Stimulated activated CD8-positive, alpha-beta memory T cell treated with anti-CD3 and anti-CD28 coated beads, Interleukin-2, amount 100 ng/mL, for 1 hour (primary cell): ENCODE measurements at places on chromosomes 12 and 14.

DNA sequence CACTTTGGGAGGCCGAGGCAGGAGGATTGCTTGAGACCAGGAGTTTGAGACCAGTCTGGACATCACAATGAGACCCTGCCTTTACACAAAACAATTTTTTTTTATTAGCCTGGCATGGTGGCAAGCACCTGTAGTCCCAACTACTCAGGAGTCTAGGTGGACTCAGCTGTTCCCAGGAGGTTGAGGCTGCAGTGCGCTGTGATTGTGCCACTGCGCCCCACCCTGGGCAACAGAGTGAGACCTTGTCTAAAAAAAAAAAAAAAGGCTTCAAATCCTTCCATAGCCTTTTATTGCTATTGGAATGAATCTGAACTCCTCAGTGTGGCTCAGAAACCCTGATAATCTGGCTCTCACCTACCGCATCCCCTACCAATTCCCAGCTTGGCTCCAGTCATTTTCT lies 26.1 kb downstream of the AK7 start:
- DNase-seq = no peak

GRCh38 chr12:27112871-27113270 lies 30.5 kb upstream of the C12orf71 start:
- DNase-seq = no peak

DNA sequence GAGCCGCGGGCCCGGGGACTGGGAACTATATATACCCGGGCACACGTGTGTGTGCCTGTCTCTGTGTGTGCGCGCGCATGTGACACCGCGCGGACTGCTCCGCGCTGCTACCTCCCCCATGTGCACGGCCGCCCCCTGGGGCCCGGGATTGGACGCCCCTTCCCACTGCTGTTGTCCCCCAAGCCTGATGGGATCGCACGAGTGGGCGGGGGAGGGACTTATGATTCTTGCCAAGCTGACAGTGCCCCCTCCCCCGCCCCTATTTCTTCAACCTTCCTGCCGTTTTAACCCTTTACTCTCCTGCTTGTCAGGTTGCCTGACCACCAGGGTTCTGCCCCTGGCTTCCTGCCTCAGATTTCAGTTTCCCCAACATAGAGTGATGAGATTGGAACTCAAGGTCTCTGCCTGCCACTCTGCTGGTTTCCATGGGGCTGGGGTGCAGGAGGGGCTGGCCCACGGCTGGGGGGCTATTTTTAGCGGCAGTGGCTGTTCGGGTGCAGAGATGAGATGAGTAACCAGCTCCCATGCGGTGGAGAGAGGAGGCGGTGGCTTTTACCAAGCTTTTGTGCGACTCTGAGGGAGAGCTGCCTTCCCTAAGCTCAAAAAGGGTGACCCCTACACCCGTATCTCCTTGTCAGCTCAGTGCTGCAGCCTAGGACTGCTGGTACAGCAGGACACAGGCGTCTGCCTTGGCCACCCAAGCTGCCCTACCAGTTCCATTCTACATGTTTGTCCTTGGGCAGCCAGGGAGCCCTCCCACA lies at the start of gene DDN:
Gene DDN, minus strand, starts transcription at position 5 of the 761 bp plus-strand sequence. CDS start 88 bp downstream, outside the sequence.
- DNase-seq = no peak

DNA sequence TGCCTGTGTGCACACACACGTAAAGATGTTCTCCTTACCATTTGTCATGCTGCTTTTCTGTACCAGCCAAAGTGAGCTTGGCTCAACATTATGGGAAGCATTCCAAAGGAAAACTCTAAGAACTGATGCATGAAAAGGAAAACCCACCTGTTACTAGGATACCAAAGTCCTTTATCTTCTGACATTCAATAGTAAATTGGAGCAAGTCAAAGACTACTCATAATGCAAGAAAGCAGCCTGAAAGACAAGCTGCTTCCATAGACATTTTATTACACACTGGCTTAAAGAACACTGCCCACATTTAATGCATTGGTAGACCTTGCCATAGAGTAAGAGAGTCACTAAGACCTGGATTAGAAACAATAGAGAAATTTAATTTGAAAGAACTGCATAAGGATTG lies 159.0 kb downstream of the LRIG3 start:
- no peak for DNase-seq

DNA sequence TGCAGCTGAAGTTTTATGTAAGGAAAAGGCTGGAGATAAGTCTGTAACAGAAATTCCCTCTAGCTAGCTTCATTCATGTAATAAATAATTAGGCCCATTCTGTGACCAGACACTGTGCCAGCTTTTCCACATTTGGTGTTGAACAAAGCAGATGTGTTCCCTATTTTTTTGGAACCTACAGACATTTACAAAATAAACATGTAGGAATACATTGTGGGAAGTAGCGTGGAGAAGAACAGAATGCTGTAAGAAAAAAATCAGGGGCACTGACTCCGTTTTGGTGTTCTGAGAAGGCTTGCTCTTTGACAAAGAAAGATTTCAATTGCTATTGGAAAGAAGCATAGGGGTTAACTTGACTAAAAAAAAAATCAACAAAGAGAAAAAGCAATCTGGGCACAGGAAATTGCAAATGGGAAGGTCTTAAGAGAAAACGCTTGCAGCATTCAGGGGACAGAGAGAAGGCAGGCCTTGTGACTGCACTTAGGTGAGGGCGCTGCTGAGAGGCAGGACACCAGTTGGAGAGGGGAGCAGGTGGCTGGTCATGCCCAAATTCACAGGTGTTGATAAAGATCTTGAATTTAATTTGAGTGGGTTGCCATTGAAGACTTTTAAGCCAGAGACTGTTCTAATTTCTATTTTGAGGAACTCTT lies 4.0 kb downstream of the FAR2 start:
- DNase-seq = no peak

- DNase-seq = no peak
These were observed 144.1 kb downstream of the HMGA2 start for GRCh38 chr12:65968359-65968758.

- no peak for DNase-seq
These were observed 250.9 kb upstream of the CRY1 start for GRCh38 chr12:107344035-107344808.

DNA sequence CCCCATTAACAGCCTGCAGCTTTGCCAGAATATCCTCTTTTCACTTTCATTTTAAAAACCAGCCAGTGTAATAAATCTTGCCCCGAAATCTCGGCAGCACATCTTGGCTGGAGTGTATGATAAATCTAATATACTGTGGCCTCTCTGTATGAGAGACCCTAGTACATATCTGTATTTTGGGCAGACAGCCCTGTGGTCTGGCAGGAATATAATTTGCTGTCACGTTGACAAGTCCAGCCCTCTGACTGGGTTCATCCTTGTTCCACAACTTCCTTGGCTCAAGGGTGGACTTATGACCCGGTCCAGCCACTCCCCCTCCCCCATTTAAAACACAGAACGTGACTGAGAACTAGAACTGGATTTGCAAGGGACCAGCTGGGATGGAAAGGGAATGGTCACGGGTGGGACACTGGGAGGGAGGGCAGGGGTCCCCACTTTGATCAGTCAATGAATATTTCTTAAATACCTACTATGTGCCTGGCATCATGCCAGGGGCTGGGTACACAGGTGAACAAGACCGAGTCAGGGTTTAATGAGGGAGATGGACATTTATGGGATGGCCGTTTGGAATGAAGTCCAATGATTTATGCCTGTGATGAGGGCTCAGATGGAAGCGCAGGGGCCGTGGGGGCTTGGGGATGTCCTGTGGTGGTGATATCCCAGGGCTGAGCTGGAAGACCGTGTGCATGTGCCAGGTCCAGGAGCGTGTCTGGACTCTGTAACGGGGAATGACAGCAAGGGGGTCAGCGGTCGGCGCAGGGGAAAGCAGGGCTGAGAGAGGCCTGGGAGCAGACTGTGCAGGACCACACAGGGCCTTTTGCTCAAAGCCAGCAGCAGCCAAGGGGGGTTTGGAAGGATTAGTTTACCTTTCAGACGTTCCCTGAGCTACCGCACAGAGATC lies 190.5 kb downstream of the PHETA1 start:
- no peak for DNase-seq

DNA sequence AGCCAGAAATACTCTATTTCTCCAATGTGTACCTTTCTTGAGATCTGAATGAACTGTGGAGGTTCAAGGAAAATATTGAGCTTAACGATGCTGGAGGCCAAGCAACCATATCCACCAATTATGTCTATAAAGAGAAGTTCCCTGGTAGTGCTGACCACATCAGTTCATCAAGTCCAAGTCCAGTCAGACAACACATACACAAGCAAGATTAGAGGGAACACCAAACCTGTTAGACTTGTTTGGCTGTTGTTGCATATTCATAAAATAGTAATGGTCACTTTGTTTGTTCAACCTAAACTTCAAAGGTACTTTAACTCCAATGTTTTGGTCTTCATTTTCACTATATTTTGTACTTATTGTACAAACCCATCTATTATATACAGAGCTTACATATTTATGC lies 81.6 kb downstream of the LMO3 start:
- DNase-seq = no peak

DNA sequence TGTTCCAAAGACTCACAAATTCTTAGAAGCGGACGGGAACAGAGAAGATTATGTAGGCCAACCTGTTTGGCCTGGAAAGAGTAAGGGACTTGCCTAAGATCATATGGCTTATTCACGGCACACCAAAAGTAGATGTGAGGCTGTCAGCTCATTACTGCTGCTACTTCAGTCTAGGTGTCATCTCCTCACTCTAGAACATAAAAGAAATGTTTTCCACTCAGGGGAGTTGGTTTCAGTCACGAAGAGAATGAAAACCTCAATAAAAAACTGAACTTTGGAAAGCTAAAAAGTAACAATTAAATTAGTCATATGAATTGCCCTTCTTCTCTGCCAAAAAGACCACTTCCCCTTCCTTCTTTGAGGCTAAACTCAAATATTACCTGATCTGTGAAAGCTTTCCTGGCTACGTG lies 658 bp upstream of the CEP128 start:
- no peak for DNase-seq

DNA sequence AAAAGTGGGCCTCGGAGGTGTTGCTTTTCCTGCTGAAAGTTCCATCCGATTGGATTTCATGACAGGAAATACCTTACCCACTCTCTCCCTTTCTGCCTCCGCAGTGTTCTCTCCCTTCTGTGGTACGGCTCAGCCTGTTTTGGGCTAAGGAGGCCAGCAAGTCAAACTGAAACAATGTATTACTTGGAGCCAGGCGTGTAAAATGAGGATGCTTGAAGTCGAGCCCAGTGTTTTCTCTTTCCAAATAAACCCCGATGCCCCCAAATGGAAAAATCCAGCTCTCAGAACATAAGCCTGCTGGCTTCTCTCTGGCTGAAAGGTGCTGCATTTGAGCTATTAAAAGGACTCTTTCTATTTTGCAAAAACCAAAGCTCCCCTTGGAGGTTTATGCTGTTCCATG lies 124.7 kb downstream of the ZNF664 start:
- DNase-seq = no peak

- DNase-seq = no peak
These were observed 166.4 kb upstream of the FKBP4 start for GRCh38 chr12:2628401-2628800.

DNA sequence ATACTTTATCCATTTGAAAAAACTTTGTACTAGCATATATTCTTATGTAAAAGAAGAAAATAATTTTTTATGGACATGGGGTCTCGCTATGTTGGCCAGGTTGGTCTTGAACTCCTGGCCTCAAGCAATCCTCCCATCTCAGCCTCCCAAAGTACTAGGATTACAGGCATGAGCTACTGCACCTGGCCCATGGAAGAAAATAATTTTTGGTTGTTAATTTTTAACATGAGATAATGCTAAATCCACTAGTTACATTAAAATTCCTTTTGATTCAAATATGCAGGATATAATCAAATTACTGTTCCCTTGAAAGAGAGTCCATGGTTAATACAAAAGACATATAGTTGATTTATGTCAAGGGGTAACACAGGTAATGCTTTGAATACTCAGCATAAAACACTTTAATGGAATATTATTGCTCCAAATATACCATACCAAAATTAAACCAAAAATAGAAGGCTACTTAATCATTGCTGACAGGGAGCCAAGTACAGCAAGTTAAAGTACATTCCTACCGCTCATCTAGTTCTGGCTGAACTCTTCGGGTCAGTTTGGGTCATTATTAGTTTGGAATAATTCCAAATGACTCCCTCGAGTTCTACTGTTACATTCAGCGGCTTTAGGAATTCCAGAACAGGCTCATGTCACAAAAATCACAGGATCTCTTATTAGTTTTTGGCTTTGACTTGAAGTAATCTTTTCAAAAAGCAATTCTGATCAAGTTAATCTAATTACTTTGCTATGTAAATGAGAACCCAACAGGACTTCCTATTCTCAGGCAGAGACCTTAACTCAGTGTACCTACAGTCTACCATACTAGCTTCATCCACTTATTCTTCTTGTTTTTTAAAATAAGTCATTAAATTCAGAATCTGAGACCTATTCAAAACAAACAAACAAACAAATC lies 6.1 kb downstream of the SOS2 start:
- DNase-seq = no peak

- DNase-seq = peak; percentile 34
These were observed 11.0 kb upstream of the FBXL14 start for GRCh38 chr12:1605129-1606020.

DNA sequence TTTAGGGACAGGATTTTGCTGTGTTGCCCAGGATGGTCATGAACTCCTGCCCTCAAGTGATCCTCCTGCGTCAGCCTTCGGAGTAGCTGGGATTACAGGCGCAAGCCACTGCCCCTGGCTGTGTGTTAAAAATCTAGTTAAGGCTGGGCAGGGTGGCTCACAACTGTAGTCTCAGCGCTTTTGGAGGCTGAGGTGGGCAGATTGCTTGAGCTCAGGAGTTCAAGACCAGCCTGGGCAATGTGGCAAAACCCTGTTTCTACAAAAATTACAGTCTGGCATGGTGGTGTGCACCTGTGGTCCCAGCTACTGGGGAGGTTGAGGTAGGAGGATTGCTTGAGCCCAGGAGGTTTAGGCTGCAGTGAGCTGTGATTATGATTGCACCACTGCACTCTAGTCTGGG lies 9.2 kb downstream of the DDIT3 start:
- no peak for DNase-seq

DNA sequence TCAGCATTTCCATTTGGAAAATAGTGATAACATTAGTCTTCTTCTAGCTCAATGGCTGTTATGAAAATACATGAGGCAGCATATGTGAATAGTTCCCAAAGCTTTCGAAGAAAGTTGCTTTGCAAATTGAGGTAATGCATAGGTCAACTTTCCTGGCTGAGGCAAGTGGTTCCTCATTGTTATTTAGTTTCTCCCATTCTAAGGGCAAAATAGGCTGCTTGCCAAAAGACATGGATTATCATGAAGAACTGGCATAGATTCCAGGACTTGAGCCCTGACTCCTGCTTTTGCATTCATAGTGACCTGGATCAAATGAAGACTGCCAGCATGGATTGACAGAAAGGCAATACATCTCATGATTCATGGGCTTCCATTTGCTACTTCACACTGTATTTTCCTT lies 35.7 kb downstream of the LRFN5 start:
- DNase-seq = no peak

GRCh38 chr12:77720258-77720657 lies 110.4 kb upstream of the NAV3 start:
- DNase-seq = no peak

DNA sequence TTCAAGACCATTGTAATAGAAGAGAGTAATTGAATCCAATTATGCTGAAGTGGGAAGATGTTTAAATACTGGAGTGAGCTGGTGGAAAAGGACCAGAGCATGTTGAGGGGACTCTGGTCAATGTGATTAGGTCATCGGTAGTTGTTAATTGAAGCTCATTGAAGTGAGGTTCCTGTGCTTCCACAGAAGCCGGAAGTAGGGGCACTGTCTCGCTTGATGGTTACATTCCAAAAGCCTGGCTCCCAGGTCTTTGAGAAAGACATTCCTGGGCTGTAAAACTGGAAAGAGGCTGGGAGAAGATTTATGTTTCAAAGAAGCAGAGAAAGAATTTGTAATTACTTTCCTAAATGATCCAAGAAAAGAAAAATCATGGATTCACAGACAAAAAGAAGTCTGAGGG lies 12.3 kb upstream of the CLECL1 start:
- DNase-seq = no peak

GRCh38 chr12:51846271-51846691 lies 2.2 kb downstream of the FIGNL2 start:
- no peak for DNase-seq
